ENCODE measurements at places on chromosomes 5 and 9. TPM values are rescaled to one million over a fixed set of nuclear protein-coding genes. Genes with fewer than 3 reads are reported as not detected.

Gene SH3RF2
- total RNA-seq: 0.81 TPM

Gene SPZ1
- not detected for total RNA-seq

DNA sequence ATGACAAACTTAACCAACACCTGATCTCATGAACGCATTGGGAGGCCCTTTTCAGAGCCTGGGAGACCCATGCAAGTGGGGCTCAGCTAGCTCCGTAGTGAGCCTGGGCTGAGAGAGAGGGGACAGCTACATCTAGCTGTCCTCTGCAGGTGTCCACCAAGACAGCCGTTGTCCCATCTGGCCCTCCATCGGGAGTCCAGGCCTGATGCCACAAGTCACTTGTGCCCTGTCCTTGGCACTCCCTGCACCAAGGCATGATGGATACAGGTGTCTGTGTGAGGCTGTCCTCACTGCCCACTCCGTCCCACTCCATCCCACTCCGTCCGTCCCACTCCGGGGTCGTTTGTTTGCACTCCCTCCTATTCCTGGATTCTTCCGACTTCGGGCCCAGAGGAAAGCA, 2.5 kb upstream of the EDF1 start:
- DNase-seq: no peak

Gene CD72
- total RNA-seq: 0.36 TPM

GRCh38 chr9:121226175-121226574, 24.5 kb upstream of the RAB14 start:
- no peak for DNase-seq

Gene CCL27
- total RNA-seq: not detected

Gene SPACA9
- 12.7 TPM for total RNA-seq

Measured in sigmoid colon (tissue), 7 donors.